HT-29 (cell line): ENCODE measurements at places on chromosomes 6 and 20. TPM values are rescaled to one million over a fixed set of nuclear protein-coding genes. Genes with fewer than 3 reads are reported as not detected.

Gene UST
- total RNA-seq: 3.1 and 3.7 TPM in 2 replicates

Gene OR12D2
- total RNA-seq: not detected in 2 replicates

Gene TMEM14A
- total RNA-seq: 26.9 and 29.3 TPM in 2 replicates

Gene TP53TG5
- total RNA-seq: 0.23 and 1.6 TPM in 2 replicates

Gene MCCD1
- total RNA-seq: not detected in 2 replicates

Gene DTNBP1
- 7.1 and 8.7 TPM in 2 replicates for total RNA-seq

Gene DLK2
- total RNA-seq: 0.10 and 0.34 TPM in 2 replicates

Gene MARCKS
- 49.6 and 53.1 TPM in 2 replicates for total RNA-seq

Gene MC3R
- not detected in 2 replicates for total RNA-seq

Gene GPX6
- total RNA-seq: not detected in 2 replicates

Gene CAP2
- 0.61 and 0.81 TPM in 2 replicates for total RNA-seq

Gene CDSN
- total RNA-seq: 0.08 TPM in 1 of 2 replicates, not detected in the other

Gene GSTA1
- total RNA-seq: not detected in 2 replicates

Gene MLN
- not detected in 2 replicates for total RNA-seq

Gene PBOV1
- total RNA-seq: not detected in 2 replicates

Gene GJE1
- not detected in 2 replicates for total RNA-seq

Gene SOBP
- 0.08 and 0.13 TPM in 2 replicates for total RNA-seq

Gene DLL1
- total RNA-seq: 2.2 and 2.6 TPM in 2 replicates

Gene RAET1E
- 0.52 and 1.0 TPM in 2 replicates for total RNA-seq

Gene RSPO3
- total RNA-seq: not detected in 2 replicates

Gene BTNL2
- total RNA-seq: not detected in 2 replicates
